ENCODE measurements at places on chromosomes 7 and 10.

DNA sequence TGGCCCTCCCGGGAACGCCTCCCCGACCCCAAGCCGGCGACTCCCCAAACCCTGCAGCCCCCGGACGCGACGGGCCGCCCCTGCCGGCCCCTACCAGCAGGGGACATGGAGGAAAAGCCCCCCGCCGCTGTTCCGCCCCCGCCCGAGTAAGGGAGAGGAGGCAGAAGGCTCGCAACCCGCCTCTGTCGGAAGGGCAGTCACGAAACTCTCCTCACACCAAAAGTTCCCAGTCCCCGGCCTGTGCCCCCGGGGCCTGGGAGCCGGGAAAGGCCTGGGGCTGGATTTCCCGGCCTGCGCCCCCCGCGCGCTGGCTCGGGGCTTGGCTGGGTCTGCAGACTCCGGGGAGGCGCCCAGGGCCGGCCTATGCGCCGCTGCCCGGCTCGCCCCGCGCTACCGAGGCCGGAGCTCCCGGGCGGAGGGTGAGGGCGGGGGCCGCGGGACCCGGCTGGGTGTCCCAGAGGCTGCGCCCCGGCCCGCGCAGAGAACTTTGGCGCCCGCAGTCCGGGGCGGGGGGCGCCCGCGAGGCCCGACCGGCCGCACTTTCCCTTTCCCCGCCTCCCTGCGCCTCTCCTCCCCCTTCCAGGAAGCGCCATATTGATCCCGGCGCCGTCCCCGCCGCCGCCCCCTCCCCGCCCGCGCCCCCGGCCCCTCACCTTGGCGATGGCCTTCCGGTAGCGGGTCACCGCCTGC is 728 bp downstream of the PARD3 start:
- no peak for DNase-seq

- DNase-seq: no peak
Observed at GRCh38 chr10:132963430-132963960, 21.1 kb upstream of the CFAP46 start.

DNA sequence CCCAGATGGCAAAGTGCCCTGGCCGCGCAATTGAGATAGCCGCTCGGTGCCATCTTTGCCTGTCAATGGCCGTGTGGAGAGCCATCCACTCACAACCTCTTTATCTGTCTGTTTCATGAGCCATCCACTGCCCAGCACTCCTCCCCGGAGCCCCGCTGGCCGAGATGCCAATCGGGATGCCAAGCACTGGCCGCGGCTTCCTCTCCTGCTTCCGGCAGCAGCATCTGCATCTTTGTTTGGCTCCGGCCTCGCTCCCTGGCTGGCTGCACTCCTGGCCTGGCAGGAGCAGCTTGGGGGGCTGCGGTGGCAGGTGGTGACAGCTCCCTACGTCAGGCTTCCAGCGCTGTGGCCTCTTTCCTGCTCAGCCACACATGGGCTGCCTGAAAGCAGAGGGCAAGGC is 231.7 kb downstream of the USP6NL start:
- no peak for DNase-seq

DNA sequence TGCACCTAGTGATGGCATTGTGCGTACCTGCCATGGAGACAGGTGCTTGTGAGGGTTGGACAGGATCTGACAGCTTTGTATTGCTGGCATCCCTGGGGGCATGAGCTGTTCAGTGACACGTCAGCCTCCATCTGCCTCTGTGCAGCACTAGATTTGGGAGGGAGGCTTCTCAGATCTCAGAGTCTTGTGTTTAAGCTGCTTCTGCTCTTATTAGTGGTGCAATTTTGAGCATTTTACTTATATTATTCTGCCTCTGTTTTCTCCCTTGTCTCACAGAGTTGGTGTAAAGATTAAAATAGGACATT is 5.1 kb downstream of the ARHGAP22 start:
- peak; percentile 64 for DNase-seq

DNA sequence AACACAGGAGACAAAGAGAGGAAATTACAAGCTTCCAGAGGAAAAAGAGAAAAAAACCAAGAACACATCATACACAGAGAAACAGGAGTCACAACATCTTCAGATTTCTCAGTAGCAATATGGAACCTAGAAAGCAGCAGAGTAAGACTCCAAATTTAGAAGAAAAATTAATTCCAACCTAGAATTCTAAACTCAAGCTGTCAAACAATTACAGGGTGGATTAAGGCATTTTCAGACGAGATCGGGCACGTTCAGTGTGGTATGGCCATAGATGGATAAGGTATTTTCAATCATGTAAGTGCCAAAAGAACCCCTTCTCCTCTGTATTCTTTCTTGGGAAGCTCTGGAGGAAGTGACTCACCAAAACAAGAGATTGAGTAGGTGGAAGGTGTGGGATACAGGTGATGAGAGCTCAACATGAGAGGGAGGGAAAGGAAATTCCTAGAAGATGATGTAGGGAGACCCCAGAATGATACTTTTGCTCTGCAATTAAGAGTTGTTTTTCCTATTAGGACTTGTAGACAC is 51.6 kb downstream of the FAM204A start:
- no peak for DNase-seq

- no peak for DNase-seq
Observed at GRCh38 chr10:23120001-23120934, 24.9 kb downstream of the MSRB2 start.

- DNase-seq: no peak
Observed at GRCh38 chr7:44824894-44825526, 22.9 kb downstream of the H2AZ2 start.

GRCh38 chr10:73501651-73502050 is 5.8 kb upstream of the PPP3CB start:
- no peak for DNase-seq

DNA sequence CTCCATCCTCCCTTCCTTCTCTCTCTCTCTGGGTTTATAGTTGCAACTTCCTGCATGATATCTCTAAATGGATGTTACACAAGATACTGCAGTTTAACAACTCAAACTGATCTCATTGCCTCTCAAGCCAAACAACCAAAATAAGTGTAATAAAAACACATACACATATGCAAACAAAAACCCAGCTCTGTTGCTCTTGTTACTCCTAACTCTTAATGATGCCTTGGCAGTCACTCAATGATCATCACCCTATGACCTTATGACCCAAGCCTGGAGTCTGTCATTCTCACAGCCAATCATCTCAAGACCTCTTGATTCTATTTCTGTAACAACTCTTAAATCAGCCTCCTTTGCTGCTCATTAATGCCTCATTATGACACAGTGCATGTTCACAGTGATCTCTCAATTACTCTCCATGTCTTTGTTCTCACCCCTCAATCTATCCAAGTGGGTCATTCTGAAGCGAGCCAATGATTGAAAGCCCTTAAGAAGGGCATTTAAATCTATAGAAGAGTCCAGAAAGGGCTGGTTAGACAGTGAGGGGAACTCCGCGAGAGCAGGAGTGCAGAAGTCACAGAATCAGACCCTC is 210.9 kb downstream of the INHBA start:
- no peak for DNase-seq

DNA sequence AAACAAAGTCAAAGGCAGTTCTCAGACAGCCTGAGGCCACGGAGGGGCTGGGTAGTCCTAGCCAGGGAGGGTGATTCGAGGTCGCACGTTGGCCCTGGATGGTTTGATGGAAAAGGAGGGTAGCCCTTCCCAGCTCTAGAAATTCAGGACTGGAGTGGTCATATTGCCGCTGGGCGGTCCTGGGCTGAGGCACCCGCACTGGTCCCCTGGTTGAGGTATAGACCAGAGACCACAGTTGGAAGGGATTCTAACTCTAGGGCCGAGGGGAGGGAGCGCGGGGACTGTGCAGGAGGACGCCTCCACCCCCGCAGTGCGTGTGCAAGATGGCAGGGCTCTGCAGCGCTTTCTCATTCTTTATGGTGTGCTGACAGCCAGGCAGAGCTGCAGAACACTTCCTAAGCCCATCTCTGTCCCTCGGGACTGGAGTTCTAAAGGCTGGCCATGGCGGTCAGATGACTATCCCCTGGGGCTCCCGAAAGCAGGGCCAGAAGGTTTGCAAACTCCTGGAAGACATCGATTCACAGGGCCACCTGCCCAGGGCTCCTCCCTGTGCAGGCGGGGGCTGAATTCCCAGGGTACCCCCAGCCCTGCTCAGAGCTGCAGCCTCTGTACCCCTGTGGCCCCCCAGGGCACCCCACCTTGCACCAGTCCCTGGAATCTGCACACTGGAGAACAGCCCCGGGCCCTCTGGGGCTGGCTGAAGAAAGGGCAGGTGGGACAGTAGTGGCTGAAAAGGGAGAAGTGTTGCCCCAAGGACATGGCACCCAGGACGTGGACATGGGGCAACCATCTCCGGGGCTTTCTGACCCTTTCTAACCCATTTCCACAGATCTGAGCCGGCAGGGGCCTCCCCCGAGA is 51.0 kb upstream of the ELN start:
- DNase-seq: no peak

- no peak for DNase-seq
Observed at GRCh38 chr10:30736685-30737232, 107.2 kb upstream of the LYZL2 start.

DNA sequence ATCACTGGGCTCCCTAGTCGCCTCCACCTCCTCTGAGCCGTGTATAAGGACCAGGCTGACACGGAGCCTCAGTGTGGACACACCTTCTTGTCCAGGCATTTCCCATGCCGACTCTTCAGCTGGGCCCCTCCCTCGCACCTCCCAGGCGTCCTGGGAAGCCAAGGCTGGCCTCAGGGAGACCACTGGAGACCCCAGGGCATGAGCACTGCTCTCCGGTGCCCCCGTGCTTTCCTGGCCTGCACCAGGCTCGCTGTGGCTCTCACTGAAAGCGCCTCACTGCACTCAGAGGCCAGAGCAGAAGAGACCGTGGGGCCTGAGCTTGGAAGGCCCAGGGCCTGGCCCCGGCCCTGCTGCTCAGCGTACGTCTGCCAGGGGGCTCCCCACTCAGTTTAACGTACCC is 31.4 kb downstream of the LRRC27 start:
- no peak for DNase-seq

DNA sequence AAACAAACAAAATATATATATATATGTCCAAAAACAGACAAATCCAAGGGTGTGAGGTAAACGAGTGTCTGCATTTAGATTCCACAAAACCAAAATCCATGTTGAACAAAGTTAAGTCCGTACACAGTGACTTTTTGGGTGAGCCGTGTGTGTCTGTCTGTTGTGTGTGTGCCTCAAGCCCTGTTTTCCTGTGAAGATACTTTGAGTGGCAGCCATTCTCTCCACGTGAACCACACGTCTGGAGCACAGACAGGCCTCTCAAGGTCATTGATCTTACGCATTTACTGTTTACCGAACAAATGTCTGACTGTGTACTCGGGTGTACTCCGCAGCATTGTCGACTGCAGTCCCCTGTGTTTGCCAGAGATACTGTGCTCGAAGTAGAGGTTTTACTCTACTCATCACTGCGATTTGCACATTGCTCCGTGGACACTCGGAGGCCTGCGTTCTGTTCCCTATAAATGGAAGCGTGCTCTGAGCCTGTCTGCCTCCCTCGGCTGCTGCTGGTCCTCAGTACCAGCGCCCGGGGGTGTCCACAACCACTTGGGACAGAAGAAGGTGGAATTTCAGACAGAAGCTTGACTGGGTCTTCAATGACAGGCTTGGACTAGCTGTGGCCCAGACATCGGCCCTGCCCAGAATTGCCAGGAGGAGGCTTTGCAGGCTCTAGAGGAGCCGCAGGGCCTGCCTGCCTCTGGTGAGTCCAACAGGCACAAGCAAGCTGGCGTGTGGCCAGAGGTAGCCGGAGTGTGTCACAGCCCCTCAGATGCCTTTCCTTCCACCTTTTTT is 22.1 kb downstream of the CYP17A1 start:
- no peak for DNase-seq

DNA sequence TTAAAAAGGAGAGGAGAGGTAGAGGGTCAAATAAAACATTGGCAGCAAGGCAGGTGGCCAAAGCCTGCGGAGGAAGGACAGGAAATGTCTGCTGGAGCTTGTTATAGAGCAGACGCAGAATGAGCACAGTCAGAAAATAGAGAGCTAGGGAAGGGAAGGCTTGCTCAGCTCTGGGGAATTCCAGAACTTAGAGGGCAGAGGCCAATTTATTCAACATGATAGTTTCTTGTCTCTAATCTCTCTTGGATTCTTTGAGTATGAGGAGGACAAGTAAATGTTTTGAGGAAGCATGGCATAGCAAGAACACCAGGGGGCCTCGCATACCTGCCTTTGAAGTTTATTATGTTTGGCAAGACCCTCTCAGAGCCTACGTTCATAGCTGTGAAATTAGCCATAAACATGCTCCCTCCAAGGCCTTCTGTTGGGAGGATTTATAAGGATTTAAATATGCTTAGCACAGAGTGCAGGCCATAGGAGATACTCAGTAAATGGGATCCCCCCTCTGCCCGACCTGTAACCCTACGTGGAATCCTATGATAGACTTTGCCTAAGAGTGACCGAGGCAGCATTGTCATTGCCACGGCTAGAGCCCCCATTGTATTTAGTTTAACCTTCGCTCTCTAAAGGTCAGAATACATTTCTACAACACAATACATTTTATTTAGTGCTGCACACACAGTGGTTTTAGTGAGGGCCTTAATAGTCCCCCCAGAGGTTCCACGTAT is 293.9 kb downstream of the CCDC3 start:
- peak; percentile 35 for DNase-seq

DNA sequence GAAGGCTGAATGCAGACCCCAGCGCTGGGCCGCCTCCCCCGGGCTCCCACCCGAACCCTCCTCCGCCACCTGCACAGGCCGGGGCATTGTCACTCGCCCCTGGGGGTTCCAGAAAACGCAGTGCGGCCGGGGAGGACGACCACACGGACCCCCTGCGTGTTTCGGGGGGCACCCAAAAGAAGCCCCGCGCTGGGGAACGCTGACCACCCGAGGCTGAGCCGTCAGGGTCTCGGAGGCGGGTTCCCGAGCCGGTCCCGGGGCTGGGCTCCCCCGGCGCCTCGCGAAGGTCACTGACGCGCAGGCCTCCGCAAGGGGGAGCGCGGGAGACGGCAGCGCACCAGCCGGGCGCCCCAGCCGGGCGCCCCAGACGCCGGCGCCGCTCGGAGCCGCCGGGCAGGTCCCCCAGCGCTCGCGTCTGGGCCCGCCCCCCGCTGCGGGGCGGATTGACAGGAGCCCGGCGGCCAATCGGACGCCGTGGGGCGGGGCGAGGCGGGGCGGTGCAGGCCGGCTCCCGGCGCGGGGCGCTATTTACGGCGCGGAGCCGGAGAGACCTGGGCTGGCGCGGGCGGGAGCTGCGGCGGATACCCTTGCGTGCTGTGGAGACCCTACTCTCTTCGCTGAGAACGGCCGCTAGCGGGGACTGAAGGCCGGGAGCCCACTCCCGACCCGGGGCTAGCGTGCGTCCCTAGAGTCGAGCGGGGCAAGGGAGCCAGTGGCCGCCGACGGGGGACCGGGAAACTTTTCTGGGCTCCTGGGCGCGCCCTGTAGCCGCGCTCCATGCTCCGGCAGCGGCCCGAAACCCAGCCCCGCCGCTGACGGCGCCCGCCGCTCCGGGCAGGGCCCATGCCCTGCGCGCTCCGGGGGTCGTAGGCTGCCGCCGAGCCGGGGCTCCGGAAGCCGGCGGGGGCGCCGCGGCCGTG is at the start of gene BAMBI:
BAMBI (plus strand) TSS at position 554 of the 920 bp plus-strand sequence. CDS start 377 bp downstream, outside the sequence.
- DNase-seq: no peak
